ENCODE measurements at places on chromosomes 3 and 15. TPM values are rescaled to one million over a fixed set of nuclear protein-coding genes. Genes with fewer than 3 reads are reported as not detected.

GRCh38 chr3:158573714-158574113, 2.7 kb downstream of the MLF1 start:
- peaks cover 4% of the 10 kb centered on the region for H3K4me1 ChIP-seq
- no peaks in the 10 kb centered on the region for H3K36me3 ChIP-seq
- H3K27me3 ChIP-seq = peaks cover 13% of the 10 kb centered on the region

Gene WDR49
- total RNA-seq = 0.74 TPM

DNA sequence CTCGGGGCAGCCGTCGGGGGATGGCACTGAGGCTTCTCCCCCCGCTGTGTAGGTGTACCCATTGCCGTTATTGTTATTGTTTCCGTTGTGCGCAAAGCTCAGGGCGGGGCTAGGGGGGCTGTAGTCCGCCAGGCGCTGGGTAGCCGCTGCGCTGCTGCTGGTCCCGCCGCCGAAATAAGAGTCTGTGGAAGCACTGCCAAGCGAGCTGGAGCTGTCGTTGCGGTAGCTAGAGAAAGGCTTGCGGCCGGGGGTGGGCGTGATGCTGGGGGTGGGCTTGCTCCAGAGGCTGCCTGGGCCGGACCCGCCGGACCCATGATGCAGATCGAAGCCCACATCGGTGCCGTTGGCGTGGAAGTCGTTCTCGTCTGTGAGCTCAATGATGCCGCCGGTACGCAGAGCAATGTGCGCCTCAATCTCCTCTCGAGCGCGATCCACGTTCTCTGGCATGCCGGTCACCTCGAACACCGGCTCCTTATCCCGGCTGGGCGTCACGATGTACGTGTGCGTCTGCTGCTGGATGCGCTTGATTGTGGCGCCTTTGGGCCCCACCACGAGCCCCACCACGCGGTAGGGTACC, 1.9 kb downstream of the MEX3B start:
- peaks cover 15% of the 10 kb centered on the region for H3K4me1 ChIP-seq
- no peaks in the 10 kb centered on the region for H3K27me3 ChIP-seq
- no peak for DNase-seq
- H3K36me3 ChIP-seq = no peaks in the 10 kb centered on the region
- H3K4me3 ChIP-seq = peak overlapping the region; percentile 50

DNA sequence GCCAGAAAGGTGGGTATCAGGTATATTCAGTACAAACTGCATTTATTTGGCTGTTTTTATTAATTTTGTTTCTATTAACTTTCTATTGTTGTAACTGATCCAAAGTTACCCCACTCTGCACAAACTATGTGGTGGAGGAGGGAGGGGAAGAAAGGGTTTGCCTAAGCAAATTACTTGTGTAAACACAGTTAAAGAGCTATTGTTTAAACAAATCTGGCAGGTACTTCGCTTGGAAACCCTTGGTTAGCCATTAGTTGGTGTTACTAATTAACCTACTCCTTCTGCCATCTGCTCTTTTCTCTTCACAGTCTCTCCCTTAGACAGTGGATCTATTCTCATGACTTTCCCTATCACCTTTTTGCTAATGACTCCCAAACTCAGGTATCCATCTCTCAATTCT, 328.4 kb upstream of the NECTIN3 start:
- no peak overlapping the region for H3K4me3 ChIP-seq
- no peaks in the 10 kb centered on the region for H3K27me3 ChIP-seq
- no peaks in the 10 kb centered on the region for H3K36me3 ChIP-seq
- H3K27ac ChIP-seq = no peak overlapping the region

- H3K4me3 ChIP-seq = no peak overlapping the region
- H3K27ac ChIP-seq = no peak overlapping the region
- H3K4me1 ChIP-seq = no peaks in the 10 kb centered on the region
- H3K27me3 ChIP-seq = no peaks in the 10 kb centered on the region
Measured at GRCh38 chr3:55984626-55985025, 483.6 kb downstream of the ERC2 start.

DNA sequence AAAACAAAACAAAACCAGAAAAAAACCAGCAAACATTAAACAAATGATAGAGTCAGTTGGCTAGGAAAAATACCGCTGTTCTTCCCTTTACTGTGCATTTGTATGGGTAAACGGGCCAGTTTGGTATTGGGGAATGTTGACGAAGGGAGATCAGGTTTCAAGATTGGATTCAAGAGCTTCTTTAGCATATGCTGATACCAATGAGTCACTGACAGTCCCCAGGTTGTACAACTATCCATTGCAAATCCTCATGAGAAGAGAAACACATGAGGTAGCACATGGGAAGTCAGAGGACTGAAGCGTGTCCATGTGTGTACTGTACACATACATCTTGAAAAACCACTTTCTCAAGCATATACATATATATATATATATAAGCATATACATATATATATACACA, 25.6 kb downstream of the TIGIT start:
- DNase-seq = no peak
- no peak overlapping the region for H3K4me3 ChIP-seq
- no peaks in the 10 kb centered on the region for H3K36me3 ChIP-seq
- no peaks in the 10 kb centered on the region for H3K27me3 ChIP-seq
- peaks cover 31% of the 10 kb centered on the region for H3K4me1 ChIP-seq

DNA sequence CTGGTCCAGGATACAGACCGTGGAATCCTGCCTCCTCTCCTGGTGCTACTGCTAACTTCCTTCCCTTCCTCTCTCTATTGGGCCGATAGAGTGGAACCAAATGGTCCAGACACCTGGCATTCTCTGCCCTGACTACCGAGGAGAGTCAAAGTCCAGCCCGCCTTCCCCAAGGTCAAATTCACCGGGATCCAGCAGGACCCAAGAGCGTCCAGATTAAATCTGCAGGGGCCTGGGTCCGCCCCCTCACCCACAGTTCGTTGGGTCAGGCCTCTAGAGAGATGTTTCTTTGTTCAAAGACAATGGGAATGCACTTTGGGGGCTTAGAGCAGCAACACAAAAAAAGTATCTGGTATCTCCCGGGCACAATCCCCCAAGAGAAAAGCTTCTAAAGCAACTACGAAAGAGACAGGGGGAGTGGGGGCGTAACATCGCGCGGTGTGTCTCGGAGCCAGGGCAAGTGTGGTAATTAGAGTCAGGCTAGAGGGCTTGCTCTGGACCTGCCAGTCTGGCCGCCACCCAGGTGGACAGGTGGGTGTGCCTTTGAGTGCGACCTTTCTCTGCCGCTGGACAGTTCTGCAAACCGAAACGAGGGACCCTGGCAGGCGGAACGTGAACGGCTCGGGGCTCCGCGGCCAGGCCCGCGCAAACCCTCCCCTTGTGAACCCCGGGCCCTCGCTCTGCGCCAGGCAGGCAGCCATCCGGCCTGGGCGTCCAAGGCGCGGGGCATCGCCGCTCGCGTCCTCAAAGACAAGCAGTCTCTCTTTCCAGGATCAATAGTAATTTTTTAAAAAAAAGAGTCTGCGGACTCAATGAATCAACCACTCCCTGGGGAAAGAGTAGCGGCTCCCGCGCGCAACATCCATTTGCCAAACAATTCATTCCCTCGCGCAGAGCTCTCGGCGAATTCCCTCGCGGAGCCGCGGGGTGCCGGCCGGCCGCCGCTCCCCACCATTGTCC, 806 bp downstream of the KLHL25 start:
- peak overlapping the region; percentile 62 for H3K27ac ChIP-seq
- H3K4me3 ChIP-seq = peak overlapping the region; percentile 77
- DNase-seq = no peak

DNA sequence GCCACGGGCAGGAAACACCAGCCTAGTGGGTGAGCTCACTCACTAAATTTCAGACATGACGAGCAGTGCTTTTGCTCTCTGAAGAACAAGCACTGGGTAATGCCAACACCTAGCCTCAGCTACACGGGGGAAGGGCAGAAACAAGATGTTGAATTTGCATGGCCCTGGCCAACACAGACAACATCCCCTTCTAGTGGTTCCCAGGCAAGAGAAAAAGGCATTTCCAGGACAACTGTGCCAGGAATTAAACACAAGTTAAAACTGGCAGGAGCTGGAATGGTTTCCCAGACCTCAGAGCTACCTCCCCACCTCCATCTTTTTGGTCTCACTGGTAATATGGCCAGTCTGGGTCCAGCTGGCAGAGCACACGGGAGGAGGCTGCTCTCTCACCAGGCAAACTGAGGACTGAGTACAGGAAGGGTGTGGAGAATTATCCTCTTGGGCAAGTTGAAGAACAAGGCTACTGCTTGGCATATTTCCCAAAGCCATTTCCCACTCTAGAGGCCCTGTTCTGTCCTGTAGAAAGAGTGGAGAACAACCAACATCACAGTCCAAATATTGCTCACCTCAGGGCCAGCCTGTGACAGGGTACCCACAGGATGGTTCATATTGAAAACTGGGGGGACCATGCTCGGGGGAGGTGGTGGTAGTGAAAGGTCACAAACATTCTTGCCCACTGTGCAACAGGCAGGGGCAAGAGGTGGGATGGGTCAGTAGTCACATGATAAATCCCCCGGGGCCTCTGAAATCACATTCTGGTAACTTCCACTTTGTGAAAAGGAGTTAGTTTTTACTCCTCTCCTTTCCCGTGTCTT, 26.5 kb downstream of the TSPAN3 start:
- no peaks in the 10 kb centered on the region for H3K27me3 ChIP-seq
- H3K27ac ChIP-seq = no peak overlapping the region
- peaks cover 8% of the 10 kb centered on the region for H3K36me3 ChIP-seq
- H3K4me1 ChIP-seq = no peaks in the 10 kb centered on the region
- H3K4me3 ChIP-seq = no peak overlapping the region

Gene VPS39
- total RNA-seq = 45.5 TPM

- no peaks in the 10 kb centered on the region for H3K27me3 ChIP-seq
- no peaks in the 10 kb centered on the region for H3K36me3 ChIP-seq
- no peak overlapping the region for H3K27ac ChIP-seq
- H3K4me3 ChIP-seq = no peak overlapping the region
- DNase-seq = no peak
- no peaks in the 10 kb centered on the region for H3K4me1 ChIP-seq
Measured at GRCh38 chr3:151423091-151423490, 37.8 kb downstream of the IGSF10 start.

GRCh38 chr15:32688151-32688639, 29.6 kb upstream of the GREM1 start:
- no peaks in the 10 kb centered on the region for H3K36me3 ChIP-seq
- H3K4me1 ChIP-seq = no peaks in the 10 kb centered on the region
- H3K27ac ChIP-seq = no peak overlapping the region
- DNase-seq = no peak
- H3K4me3 ChIP-seq = no peak overlapping the region
